ENCODE measurements at places on chromosomes 7 and 10.

GRCh38 chr10:70588255-70588654, 14.3 kb downstream of the PRF1 start:
- no peak for DNase-seq

GRCh38 chr7:120680985-120681384, 177.0 kb downstream of the TSPAN12 start:
- no peak for DNase-seq

GRCh38 chr10:80630324-80630723, 92.6 kb downstream of the SH2D4B start:
- no peak for DNase-seq

GRCh38 chr10:6917125-6917524, 337.0 kb upstream of the PRKCQ start:
- DNase-seq, result no peak

- DNase-seq, result no peak
These were observed 24.1 kb downstream of the ELMO1 start for GRCh38 chr7:37424521-37424920.

- no peak for DNase-seq
These were observed 19.1 kb upstream of the HABP2 start for GRCh38 chr10:113533801-113534200.

All from fibroblast of skin of abdomen (primary cell).